ENCODE measurements at places on chromosomes 16 and 17.
A peak's percentile ranks its signal among the peaks of the same experiment; 100 is the strongest.

DNA sequence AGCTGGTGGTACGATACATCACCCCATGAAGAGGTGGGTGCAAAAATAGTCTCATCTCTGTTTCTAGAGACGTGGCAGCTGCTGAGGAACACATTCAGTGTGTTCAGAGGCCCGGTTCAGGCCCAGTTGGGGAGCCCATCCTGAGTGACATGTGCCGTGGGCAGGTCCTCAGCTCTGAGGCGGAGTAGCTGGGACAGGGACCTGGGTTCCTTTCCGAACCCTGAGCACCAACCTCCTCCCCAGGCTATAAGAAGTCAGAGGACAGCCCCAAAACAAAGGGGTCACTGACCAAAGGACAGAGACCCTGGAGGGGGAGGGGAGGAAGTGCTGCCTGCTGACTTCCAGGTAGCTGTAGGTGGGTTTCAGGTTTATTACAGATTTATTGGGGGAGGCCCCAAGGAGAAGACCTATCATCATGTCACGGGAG, 5.1 kb downstream of the LDHD start:
- DNase-seq, result no peak

DNA sequence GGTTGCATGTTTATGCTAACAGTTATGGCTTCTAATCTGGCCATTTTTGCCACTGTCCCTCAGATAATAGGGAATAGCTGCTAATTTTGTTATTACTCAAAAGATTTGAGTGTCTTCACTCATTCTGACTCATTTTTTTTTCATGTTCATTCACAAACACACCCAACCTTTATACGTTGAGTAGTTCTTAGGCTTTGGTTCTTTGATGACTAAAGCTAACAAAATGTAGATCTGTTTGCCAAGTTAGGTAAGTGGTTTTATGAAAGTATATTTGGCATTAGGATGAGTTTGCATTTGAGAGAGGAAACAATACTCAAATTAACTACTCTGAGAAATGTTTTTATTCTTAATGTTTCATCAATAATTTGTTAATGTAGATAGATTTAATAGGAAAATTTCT, 3.6 kb downstream of the MAP2K4 start:
- no peak for DNase-seq

DNA sequence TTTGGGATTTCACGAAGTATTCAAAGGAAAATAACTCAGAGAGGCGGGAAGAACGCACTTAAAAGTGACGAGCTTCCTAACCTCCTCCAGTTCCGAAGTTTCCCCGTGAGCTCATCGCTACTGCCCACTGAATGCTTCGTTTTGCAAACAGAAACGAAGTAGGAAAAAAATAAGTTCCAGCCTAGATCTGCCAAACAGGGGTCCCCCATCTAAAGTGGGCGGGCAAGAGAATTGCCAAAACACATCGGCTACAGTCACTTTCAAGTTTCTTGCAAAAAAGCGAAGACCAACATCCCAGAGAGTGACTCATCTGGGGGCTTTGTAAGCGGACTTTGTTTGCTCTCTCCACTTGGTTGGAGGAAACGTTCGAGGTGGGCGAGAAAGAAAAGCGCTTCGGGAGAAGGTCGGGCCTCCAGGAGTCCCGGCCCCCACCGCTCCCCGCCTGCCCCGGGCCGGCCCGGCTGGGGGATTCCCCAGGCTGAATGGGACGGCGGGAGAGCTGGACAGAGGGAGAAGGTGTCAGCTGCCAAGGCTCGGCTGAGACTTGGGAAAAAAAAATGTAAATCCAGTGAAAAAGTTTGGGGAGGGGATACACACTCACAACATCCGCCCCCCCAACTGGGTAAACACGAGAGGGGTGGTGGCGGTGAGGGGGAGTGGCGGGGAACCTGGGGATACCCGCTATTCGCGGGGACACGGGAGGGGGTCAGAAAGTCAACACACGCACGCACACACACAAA, 1.0 kb downstream of the VEZF1 start:
- DNase-seq, result peak; percentile 88

- no peak for DNase-seq
Observed at GRCh38 chr17:66533572-66533971, 231.2 kb downstream of the PRKCA start.

- no peak for DNase-seq
Observed at GRCh38 chr17:65176646-65177409, 39.7 kb downstream of the RGS9 start.

DNA sequence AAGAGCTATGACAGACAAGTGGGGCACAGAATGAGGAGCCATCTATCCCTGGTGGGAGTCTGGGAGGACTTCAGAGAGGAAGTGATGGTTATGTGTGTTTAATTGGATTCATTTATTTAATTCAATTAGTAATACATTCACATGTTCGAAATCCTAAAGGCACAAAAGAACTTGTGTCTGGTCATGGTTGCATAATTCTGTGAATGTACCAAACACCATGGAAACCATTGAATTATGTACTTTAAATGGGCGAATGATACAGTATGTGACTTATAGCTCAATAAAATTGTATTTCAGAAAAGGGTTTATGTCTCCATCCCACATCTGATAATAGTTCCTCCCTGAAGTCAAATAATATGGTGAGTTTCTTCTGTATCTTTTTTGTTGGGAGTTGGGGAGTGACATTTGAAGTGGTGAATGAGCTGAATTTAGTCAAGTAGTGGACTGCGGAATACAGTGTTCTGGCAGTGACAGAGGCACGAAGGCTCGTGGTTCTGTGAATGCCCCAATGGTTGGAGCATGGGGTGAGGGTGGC, 19.8 kb upstream of the G6PC1 start:
- no peak for DNase-seq

DNA sequence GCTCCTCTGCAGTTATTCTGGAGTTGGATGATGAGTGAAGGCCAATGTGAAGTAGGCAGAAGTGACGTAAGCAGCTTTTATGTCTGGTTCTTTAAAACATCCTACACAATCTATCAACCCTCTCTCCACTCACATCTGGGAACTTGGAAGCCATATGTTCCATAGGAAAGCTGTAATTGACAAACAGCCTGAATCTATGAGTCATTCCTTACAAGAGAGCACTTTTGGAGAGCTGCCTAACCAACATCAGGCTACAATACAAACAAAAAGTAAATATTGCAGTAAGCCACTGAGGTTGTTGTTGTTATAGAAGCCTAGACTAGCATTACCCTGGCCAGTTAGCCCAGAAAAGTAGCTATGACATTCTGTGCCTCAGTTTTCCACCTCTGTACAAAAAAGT, 5.9 kb downstream of the CCL7 start:
- DNase-seq, result peak; percentile 90

DNA sequence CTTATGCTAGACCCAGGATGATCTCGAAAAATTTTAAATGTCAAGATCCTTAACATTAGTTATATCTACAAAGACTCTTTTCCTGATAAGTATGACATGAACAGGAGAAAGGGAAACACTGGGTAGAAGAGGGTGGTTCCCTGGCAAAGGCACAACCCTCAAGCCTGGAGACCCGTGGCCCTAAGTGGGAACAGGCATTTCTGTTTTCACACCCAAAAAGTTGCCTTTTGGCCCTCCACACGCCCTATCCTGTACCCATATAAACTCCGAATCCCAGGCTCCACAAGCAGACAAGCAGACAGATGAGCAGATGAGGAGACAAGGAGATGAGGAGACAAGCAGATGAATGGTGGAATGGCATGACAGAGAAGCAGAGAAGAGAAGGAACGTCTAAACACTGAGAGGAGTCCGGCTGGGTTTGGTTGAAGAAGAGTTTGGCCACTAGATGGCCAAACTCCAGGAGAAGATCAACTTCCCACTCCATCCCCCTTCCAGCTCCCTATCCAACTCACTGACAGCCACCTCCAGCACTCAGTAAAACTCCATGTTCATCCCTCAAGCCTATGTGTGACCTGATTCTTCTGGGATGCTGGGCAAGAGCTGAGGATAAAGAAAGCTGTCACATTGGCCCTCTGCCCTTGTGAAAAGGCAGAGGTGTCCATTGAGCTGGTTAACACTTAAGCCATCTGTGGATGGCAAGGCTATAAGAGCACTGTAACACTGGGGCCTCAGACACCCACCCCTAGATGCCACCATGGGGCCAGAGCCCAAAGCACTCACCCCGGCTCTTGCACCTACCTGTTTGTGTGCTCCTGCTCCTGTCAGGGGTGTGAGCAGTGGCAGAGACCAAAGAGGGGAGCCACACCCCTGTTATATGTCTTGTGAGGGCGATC, 139.6 kb upstream of the FAM20A start:
- DNase-seq, result no peak
